ENCODE measurements at places on chromosomes 13 and 19.

DNA sequence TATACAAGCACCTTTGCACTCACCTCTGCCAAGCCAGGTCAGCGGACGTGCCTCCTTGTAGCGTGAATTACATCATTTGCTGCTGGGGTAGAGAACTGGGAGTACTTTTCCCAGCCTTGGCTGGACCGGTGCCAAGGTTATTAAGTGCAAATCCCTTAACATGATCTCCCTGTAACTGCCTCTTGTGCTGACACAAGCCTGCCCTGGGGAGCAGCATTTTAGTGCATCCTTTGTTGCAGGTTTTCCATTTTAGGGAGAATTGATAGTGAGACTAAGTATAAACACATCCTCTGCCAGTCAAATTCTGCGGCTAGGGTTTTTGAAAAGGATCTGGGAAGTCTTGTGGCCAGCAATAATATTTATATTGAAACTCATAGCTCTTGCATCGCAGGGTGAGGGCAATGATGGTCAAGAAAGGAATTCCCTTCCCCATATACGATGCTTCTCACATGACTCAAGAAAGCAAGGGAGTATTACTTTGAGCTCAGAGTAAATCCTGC is 32.7 kb upstream of the DCLK1 start:
- DNase-seq, result peak; percentile 0

GRCh38 chr13:44906713-44907112 is 82.6 kb downstream of the NUFIP1 start:
- no peak for DNase-seq

- DNase-seq, result no peak
Observed at GRCh38 chr13:78030341-78030896, 111.8 kb upstream of the EDNRB start.

DNA sequence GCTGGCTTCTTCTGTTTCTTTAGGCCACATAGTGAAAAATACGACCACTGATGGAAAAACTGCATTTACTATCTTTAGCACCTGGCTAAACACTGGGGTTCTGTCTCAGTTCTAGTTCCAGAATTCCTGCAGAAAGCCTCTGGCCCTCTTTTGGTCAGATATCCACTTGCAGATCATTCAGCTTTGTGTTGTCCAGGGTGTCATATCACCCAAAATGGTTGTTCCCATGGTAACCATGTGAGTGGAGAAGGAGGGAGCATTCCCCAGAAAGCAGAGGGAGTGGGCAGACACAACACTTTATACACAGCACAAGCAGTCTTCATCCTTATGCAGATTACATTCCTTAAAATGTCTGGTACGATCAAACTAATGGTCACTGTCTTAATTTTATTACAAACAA is 73.5 kb downstream of the CAB39L start:
- no peak for DNase-seq

DNA sequence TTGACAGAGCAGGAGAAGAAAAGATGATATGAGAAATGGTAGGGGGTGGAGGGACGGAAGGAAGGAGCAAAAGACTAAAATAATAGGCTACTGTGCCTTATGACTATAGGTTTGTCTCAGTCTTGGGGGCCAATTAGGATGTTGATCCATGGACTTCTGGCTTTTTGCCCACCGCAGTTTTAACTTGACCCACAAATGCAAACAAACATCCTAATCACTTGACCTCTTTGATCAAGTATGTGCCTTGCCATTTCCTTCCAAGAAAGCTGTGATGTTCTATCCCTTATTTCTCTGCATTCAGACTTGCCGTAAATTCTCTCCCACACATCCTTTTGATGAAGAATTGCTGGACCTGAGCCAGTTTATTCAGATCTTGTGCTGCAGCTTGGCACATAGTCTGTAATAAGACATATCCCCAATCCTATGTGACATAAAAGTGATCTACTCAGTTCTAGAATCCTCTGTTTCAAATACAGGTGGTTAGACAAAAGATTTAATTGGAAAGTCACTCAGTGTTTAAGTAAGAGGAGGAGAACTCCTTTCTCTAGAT is 62.8 kb downstream of the TPT1 start:
- DNase-seq, result no peak

DNA sequence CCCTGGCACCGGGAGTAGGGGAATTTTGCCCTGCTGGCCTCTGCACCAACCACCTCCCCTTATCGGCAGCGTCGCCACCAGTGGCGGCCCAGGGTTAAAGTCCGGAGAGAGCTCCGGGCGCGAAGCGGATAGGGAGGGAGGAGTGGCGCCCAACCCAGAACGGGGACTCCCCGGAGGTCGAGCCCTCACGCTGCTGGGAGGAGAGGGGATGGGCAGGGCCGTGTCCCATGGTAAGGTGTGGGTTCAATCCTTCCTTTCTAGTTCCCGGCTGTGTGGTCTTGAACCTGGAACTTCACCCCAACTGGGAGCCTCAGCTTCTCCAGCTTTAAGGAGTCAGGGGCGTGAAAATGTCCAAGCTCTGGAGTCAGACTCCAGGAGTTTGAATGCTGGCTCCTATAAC is 23.3 kb upstream of the BCL3 start:
- DNase-seq, result no peak

GRCh38 chr13:90171649-90172048 is 1175.8 kb upstream of the MIR17HG start:
- DNase-seq, result no peak

GRCh38 chr19:2308114-2308556 is at the start of gene LINGO3:
TSS of gene LINGO3 (minus strand) at chr19:2308154. CDS start at chr19:2291776, 16,378 bp downstream.
- peak; percentile 44 for DNase-seq

- no peak for DNase-seq
Observed at GRCh38 chr19:47595944-47596343, 13.0 kb upstream of the BICRA start.

- no peak for DNase-seq
Observed at GRCh38 chr13:26025196-26025595, 26.6 kb downstream of the SHISA2 start.

DNA sequence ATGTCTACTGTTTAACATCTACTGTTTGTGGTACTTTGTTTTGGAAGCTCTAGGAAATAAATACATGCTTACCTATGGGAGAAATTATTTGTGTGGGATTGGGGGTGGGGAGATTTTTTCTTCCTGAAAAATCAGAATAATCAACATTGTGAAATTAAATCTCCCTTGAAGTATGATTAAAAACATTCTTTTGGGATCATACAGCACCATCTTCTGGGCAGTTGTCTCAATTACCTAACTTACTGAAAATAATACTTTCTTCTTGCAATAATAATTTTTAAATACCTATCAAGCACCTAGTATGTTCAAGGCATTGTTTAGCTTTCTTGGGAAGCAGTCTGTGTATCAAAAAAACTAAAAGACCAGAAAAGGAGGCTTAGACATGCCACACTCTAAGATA is 576.5 kb upstream of the ARGLU1 start:
- DNase-seq, result no peak
